HTR-8/SVneo (cell line): ENCODE measurements at places on chromosomes 7 and 10.

DNA sequence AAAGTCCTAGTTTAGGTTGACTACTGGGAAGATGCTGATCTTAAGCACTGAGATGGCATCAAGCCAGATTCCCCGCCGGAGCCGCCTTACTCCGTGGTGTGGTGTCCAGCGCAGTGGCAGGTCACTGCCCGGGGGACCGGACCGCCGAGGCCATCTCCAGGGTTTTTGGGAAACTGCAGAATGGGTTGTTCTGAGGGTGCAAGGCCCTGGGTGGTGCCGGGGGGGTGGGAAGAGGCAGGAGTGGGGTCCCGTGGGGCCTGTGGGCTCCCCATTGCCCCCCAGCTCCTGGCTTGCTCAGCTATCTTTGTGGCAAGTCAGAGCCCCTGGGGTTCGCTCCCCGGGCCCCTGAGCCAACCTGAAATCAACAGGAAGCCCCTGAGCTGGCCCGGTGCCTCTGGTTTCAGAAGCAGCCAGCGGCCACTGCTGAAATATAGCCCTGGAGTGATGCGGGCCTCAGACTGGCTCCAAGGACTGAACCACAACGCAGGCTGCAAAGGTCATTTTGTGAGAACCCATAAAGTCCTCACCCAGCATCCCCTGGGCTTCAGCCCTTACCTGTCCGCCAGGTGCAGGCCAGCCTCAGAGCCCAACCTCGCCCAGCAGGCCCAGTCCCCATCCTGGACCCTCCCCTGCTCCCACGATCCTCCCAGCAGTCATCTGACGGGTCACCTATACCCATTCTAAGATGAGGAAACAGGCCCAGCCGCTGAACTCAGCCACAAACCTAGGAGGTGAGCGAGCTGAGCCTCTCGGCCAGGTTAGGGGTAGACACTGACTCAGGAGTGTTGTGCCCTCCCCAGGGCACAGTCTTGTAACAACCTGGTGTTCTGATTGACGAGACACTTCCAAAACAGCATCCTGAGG lies 102.7 kb downstream of the PDGFA start:
- no peak for DNase-seq

DNA sequence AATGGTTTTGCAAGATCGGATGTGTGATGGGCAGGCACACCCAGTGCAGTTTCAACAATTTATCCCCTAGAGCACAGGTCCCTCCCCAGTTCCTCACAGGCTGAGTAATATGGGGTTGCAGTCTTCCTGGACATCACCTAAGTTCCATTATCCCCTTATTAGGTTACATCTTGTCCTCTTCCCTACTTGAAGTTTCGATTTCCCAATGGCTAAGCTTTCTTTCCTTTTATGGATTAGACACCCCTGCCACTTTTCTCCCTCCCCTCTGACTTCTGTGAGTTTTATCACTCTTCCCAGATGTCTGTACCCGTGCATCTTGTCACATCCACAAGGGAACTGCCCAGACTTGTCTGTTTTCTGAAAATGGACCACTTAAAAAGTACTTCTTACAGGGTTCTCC lies 2.4 kb upstream of the NIPSNAP2 start:
- DNase-seq = no peak

- no peak for DNase-seq
Measured at GRCh38 chr7:17302575-17303142, 4.2 kb downstream of the AHR start.

- no peak for DNase-seq
Measured at GRCh38 chr7:121383235-121383910, 12.7 kb downstream of the FAM3C start.

- DNase-seq = no peak
Measured at GRCh38 chr7:128100949-128101713, 69.9 kb upstream of the LRRC4 start.

- no peak for DNase-seq
Measured at GRCh38 chr7:47401611-47402570, 180.0 kb downstream of the TNS3 start.
